ENCODE measurements at places on chromosomes 2 and 18. TPM values are rescaled to one million over a fixed set of nuclear protein-coding genes. Genes with fewer than 3 reads are reported as not detected.

KRTCAP3 gene
- 2.8 TPM for total RNA-seq

GRCh38 chr18:48274301-48274700 is 134.9 kb downstream of the ZBTB7C start:
- no peak overlapping the region for H3K27ac ChIP-seq
- H3K4me3 ChIP-seq, result no peak overlapping the region
- no peaks in the 10 kb centered on the region for H3K4me1 ChIP-seq
- no peaks in the 10 kb centered on the region for H3K36me3 ChIP-seq

NXPH2 gene
- not detected for total RNA-seq

GRCh38 chr2:129006135-129006886 is 687.6 kb upstream of the HS6ST1 start:
- no peaks in the 10 kb centered on the region for H3K4me1 ChIP-seq
- H3K4me3 ChIP-seq, result no peak overlapping the region
- H3K27ac ChIP-seq, result no peak overlapping the region
- H3K36me3 ChIP-seq, result no peaks in the 10 kb centered on the region

DNA sequence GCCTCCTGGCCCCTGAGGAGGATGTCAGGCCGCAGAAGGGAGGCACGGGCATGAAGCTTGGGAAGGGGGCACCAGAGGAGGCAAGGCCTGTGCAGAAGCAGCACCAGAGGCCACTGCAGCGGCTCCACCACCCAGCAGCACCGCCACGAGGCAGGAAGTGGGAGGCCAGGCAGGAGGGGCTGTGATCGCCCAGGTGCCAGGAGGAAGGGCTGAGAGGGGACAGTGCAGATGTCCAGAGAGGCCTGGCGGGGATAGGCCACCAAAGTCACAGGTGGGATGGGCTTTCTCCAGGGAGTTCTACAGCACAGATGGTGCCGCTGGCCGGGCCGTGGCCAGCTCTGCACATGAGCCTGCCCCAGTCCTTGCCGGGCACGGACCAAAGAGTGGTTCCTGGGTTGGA is 6.0 kb upstream of the ALPI start:
- H3K36me3 ChIP-seq, result no peaks in the 10 kb centered on the region
- H3K27me3 ChIP-seq, result no peaks in the 10 kb centered on the region

GRCh38 chr2:7593360-7593759 is 676.1 kb downstream of the RNF144A start:
- H3K27me3 ChIP-seq, result no peaks in the 10 kb centered on the region
- no peak overlapping the region for H3K27ac ChIP-seq
- H3K4me3 ChIP-seq, result no peak overlapping the region
- no peaks in the 10 kb centered on the region for H3K4me1 ChIP-seq

SAG gene
- 0.09 TPM for total RNA-seq

DNA sequence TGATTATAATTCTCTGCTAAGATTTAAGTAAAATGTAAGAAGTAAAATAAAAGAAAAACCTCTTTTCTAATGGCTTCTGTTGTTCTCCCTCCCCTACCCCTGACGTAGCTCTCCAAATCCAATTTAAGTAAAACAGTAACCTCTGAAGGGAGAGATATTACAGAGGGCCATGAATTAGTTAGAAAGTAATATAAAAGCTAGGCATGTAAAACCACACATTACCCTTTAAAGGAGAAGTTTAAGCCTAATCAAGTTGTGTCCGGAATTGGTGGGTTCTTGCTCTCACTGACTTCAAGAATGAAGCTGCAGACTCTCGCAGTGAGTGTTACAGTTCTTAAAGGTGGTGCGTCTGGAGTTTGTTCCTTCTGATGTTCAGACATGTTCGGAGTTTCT is 116.9 kb upstream of the SCN7A start:
- no peaks in the 10 kb centered on the region for H3K27me3 ChIP-seq
- no peak overlapping the region for H3K27ac ChIP-seq
- H3K4me1 ChIP-seq, result no peaks in the 10 kb centered on the region
- H3K36me3 ChIP-seq, result no peaks in the 10 kb centered on the region
- no peak overlapping the region for H3K4me3 ChIP-seq

DNA sequence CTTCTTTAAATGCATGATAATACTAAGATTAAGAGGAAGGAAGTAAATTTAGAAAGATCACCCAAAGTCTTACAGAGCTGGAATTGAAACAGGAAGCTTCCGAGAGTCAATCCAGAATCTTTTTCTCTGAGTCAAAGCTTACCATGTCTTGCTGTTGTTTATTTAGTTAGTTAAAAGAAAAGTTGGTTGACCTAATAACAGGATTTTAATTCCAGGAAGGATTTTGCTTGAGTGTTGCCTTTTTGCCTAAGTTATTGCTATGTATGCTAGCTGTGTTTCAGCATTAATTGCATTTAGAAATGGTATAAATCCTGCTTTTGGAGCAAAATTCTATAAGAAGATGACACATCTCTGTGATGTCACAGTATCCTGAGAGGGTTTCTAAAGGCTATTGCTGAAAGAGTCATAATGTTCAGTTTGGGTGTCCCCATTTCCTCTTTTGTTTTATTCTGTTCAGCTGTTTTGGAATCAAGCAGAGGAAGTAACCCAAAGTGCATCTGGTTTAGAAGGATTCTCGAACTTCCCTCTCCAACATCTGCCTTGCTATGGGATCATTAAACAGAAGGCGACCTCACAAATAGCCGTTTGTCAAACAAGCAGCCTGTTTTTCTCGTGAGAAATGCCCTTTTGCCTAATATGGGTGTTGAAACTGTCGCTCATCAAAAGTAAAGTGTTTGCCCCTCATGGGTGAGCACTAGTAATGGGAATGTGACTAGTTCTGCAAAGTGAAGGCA is 271.5 kb upstream of the MMADHC start:
- no peak overlapping the region for H3K4me3 ChIP-seq
- no peak for DNase-seq
- no peaks in the 10 kb centered on the region for H3K4me1 ChIP-seq
- no peaks in the 10 kb centered on the region for H3K36me3 ChIP-seq
- H3K27ac ChIP-seq, result peak overlapping the region; percentile 64
- no peaks in the 10 kb centered on the region for H3K27me3 ChIP-seq

- H3K4me3 ChIP-seq, result no peak overlapping the region
- no peaks in the 10 kb centered on the region for H3K27me3 ChIP-seq
- H3K4me1 ChIP-seq, result no peaks in the 10 kb centered on the region
- DNase-seq, result no peak
These were observed 360.8 kb downstream of the TNS1 start for GRCh38 chr2:217641960-217642359.

GRCh38 chr2:2306878-2307277 is 24.2 kb downstream of the MYT1L start:
- H3K4me1 ChIP-seq, result no peaks in the 10 kb centered on the region
- H3K27ac ChIP-seq, result no peak overlapping the region
- no peaks in the 10 kb centered on the region for H3K36me3 ChIP-seq
- no peak for DNase-seq

- no peak overlapping the region for H3K27ac ChIP-seq
- H3K27me3 ChIP-seq, result no peaks in the 10 kb centered on the region
- H3K36me3 ChIP-seq, result no peaks in the 10 kb centered on the region
- DNase-seq, result no peak
- no peak overlapping the region for H3K4me3 ChIP-seq
These were observed 133.6 kb downstream of the GULP1 start for GRCh38 chr2:188425266-188425665.

- no peak overlapping the region for H3K27ac ChIP-seq
- H3K4me3 ChIP-seq, result no peak overlapping the region
- H3K36me3 ChIP-seq, result no peaks in the 10 kb centered on the region
- no peak for DNase-seq
- H3K4me1 ChIP-seq, result no peaks in the 10 kb centered on the region
These were observed 293.2 kb upstream of the DCC start for GRCh38 chr18:52046842-52047241.

SPP2 gene
- not detected for total RNA-seq

GRCh38 chr2:74028741-74029140 is 44.0 kb downstream of the TET3 start:
- no peak for DNase-seq
- no peak overlapping the region for H3K27ac ChIP-seq
- H3K4me1 ChIP-seq, result peaks cover 73% of the 10 kb centered on the region
- H3K27me3 ChIP-seq, result no peaks in the 10 kb centered on the region
- no peak overlapping the region for H3K4me3 ChIP-seq

- no peak overlapping the region for H3K27ac ChIP-seq
- no peaks in the 10 kb centered on the region for H3K27me3 ChIP-seq
- no peak for DNase-seq
- no peaks in the 10 kb centered on the region for H3K36me3 ChIP-seq
These were observed 31.5 kb upstream of the NFE2L2 start for GRCh38 chr2:177296040-177296439.

AKAIN1 gene
- total RNA-seq, result not detected

EFEMP1 gene
- 42.8 TPM for total RNA-seq

DSG4 gene
- not detected for total RNA-seq

NTSR2 gene
- not detected for total RNA-seq

LYG2 gene
- not detected for total RNA-seq

- no peak overlapping the region for H3K27ac ChIP-seq
- peaks cover 16% of the 10 kb centered on the region for H3K4me1 ChIP-seq
- no peak for DNase-seq
- H3K36me3 ChIP-seq, result peaks cover 14% of the 10 kb centered on the region
These were observed 3.1 kb downstream of the KDSR start for GRCh38 chr18:63363951-63364350.

- H3K27ac ChIP-seq, result no peak overlapping the region
- H3K4me1 ChIP-seq, result peaks cover 3% of the 10 kb centered on the region
- H3K4me3 ChIP-seq, result no peak overlapping the region
- no peaks in the 10 kb centered on the region for H3K27me3 ChIP-seq
These were observed 9.7 kb downstream of the TMEM18 start for GRCh38 chr2:667332-667999.

ZBTB7C gene
- 20.1 TPM for total RNA-seq

- H3K27me3 ChIP-seq, result no peaks in the 10 kb centered on the region
- H3K4me1 ChIP-seq, result no peaks in the 10 kb centered on the region
- no peak for DNase-seq
- no peaks in the 10 kb centered on the region for H3K36me3 ChIP-seq
- H3K4me3 ChIP-seq, result no peak overlapping the region
These were observed 21.6 kb downstream of the GPD2 start for GRCh38 chr2:156457523-156458517.

DNA sequence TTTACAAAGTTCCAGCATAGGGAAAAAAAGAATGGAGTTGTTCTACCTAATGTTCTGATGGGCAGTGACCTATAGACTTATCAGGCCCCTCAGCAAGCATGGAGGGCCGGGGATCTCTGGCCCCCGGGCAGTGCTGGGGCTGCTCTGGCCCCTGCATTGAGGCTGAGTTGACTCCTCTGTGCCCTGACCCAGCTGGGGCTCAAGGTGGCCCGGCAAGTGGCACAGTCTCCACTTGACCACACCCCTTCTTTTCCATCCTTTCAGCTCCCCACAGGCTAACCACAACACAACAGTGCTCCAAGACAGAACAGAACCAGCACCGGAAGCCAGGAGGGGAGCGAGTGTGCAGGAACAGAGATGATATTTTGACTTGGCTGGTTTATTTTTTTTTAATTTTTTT is 19.9 kb downstream of the TOGARAM2 start:
- no peak for DNase-seq
- peak overlapping the region; percentile 74 for H3K27ac ChIP-seq

DNA sequence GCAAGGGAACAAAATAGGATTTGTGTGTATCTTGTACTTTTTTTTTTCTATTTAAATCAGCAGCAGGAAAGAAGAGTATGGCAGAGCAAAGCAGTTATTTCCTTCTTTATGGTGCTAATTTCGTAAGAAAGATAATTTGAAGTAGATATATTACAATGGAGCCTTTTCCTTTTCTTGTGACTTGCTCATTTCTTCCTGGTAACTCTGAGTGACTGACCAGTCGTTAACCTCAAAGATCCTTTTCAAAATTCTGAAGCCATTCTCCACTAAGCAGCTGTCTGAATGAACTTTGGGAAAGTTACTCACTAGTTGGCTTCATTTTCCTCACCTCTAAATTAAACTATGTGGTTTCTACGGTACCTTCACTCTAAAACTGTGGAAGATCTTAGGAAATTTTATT is 24.6 kb downstream of the AFTPH start:
- H3K4me1 ChIP-seq, result peaks cover 4% of the 10 kb centered on the region
- no peak overlapping the region for H3K4me3 ChIP-seq
- H3K27me3 ChIP-seq, result no peaks in the 10 kb centered on the region
- no peak for DNase-seq
- no peaks in the 10 kb centered on the region for H3K36me3 ChIP-seq

DNA sequence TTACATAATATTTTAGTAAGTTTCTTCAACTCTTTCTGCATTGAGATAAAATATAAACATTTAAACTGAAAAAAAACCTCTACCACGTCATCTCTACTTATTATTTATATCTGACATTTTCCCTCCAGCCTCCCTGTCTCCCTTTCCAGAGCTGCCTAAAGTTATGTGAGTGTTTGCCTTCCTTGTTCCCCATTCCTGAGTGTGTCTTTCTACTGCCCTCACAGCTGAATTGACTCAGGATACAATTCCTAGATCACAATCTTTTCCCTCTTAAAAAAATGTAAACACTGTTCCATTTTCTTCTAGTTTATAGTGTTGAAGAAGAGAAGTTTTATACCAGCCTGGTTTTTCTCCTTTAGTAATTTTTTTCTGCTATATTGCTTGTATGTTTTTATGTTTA is 5.3 kb downstream of the TRPM8 start:
- H3K36me3 ChIP-seq, result no peaks in the 10 kb centered on the region
- H3K4me3 ChIP-seq, result no peak overlapping the region
- no peak overlapping the region for H3K27ac ChIP-seq

GRCh38 chr18:3793545-3793944 is 343.6 kb downstream of the TGIF1 start:
- H3K27ac ChIP-seq, result no peak overlapping the region
- no peaks in the 10 kb centered on the region for H3K4me1 ChIP-seq
- no peak for DNase-seq
- H3K27me3 ChIP-seq, result no peaks in the 10 kb centered on the region
- H3K36me3 ChIP-seq, result no peaks in the 10 kb centered on the region

- no peaks in the 10 kb centered on the region for H3K27me3 ChIP-seq
- H3K4me3 ChIP-seq, result no peak overlapping the region
- H3K4me1 ChIP-seq, result no peaks in the 10 kb centered on the region
- H3K27ac ChIP-seq, result no peak overlapping the region
These were observed 143.3 kb downstream of the ESCO1 start for GRCh38 chr18:21457179-21457535.

GRCh38 chr18:40957533-40958070 is 997.4 kb upstream of the PIK3C3 start:
- no peak overlapping the region for H3K4me3 ChIP-seq
- no peaks in the 10 kb centered on the region for H3K36me3 ChIP-seq
- H3K4me1 ChIP-seq, result no peaks in the 10 kb centered on the region
- H3K27me3 ChIP-seq, result no peaks in the 10 kb centered on the region
- DNase-seq, result no peak

DNA sequence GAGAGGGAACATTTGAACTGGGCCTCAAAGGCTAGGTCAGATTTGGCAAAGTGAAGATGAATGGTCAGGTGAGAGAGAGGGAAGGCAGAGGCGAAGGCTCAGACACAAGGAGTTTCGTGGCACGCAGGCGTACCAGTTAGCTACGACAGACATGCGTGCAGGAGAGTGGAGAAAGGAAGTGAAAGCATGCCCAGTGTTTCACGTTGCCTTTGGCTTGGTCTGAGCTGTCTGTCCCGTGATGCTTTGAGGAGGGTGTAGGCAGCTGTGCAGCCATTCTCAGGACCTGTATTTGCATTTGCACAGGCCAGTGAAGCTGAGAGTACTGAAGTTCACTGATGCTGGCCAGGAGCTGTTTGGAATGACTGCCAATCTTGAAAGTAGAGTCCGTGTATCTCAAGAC is 69.5 kb downstream of the HNRNPLL start:
- H3K27ac ChIP-seq, result no peak overlapping the region
- H3K4me1 ChIP-seq, result no peaks in the 10 kb centered on the region
- no peak overlapping the region for H3K4me3 ChIP-seq
- peaks cover 12% of the 10 kb centered on the region for H3K27me3 ChIP-seq

ATP8B1 gene
- 22.0 TPM for total RNA-seq

All from spleen (tissue), 13 donors.